SW 1271 (cell line): ENCODE measurements at places on chromosomes 2 and 18.

DNA sequence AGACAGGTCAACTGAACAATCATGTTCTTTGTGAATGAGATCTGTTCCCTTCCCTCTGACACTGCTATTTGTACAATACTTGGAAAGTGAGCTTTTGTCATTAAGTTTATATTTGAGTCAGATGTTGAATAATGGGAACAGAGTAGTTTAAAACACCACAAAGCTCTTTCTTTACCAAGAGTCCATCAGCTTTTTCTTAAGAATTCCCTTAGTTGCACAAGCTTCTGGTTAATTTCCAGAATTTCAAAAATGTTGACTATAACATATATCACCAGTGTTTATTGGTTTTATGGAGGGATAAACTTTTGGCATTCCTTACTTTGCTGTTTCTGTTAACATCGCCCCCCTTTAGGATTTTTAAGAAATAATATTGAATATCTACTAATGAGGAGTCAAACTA lies 403.7 kb downstream of the CCDC85A start:
- DNase-seq: no peak

DNA sequence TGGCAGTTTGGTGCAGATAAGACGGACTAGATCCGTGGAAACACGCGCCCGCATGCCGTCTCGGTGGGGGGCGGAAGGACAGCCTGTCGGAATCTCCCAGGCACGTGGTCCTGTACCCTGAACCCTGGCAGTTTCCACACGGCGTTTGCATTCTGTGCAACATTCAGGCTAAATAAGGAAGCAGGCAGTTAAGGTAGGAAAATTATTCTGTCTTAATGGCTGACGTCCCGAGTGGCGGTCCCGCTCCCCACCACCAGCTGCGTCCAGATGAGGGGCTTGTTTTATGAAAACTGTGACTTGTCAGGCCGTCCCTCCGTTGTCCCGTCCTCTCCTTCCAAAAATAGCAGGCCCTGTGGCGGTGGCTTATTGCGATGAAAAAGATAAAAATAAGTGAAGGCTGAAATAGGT lies 120.2 kb downstream of the NFATC1 start:
- no peak for DNase-seq

DNA sequence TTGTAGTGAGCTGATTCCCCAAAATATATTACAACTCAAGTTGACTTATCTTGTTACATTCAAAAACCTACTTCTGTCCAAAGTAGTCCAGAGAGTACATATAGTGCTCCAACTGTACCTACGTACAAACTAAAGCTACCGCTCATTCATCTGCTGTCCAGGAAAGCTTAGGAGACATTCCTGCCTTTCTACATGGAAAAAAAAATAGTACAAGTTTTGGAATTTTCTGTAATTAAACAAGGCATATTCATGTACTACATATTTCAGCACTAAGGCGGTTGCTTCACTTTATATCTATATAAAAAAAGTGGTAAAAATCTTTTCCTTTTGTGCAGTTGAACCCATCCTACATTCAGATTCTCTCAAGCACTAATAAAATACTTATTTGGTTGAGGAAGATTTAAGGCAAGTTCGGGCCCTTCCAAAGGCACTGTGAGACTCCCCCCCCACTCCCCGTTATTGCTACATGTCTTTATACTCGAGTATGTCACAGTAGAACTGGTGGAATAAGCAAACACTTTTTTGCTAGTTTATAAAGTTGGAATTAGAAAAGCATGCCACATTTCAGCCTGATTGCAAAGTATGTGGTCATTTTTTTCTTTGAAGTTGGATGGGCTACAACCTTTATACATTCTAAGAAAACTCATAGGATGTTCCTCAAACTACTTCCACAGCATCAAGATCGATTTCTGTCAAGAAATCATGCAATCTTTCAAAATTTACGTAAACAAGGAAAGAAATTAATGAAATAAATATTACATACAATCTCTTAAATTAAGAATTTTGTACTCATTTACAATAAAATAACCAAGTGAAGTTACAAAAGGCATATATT lies 3.7 kb downstream of the ZFP36L2 start:
- DNase-seq: no peak

GRCh38 chr2:5365871-5366461 lies 326.2 kb upstream of the SOX11 start:
- no peak for DNase-seq

- no peak for DNase-seq
Measured at GRCh38 chr2:188983427-188984064, 9.4 kb downstream of the COL3A1 start.

GRCh38 chr2:59047373-59047995 lies 806.4 kb upstream of the FANCL start:
- DNase-seq: no peak

DNA sequence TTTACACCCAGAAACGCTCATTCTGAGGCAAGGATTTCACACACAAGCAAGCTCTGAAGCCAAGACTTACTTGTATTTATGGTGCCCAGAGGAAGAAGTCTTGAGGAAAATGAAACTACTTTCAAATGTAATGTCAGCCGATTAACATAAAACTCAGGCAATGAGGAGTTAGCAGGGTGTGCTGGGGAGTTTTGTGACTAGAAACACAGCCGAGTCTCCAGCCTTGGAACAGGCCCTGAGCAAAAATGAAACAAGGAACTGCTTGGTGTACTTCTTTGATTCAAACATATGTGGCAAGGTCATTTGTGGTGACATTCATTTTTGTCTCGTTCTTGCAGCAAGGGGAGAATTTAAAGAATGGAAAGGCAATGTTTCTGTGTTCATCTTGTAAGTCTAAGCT lies 4.5 kb downstream of the DYTN start:
- no peak for DNase-seq

DNA sequence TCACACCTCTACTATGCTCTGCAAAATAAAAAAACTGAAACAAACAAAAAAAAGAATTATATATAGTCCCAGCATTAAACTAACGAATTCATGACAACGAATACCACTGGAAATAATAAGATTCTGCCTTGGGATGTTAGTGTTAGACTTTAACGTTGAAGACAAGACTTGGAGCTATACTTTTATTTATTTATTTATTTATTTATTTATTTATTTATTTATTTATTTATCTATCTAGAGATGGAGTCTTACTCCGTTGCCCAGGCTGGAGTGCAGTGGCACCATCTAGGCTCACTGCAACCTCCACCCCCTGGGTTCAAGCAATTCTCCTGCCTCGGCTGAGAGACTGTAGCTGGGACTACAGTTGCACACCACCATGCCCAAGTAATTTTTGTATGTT lies 27.2 kb upstream of the PAPOLG start:
- DNase-seq: no peak

GRCh38 chr2:105671156-105671555 lies 73.6 kb upstream of the NCK2 start:
- no peak for DNase-seq
